ENCODE measurements at places on chromosomes 6 and 20.

DNA sequence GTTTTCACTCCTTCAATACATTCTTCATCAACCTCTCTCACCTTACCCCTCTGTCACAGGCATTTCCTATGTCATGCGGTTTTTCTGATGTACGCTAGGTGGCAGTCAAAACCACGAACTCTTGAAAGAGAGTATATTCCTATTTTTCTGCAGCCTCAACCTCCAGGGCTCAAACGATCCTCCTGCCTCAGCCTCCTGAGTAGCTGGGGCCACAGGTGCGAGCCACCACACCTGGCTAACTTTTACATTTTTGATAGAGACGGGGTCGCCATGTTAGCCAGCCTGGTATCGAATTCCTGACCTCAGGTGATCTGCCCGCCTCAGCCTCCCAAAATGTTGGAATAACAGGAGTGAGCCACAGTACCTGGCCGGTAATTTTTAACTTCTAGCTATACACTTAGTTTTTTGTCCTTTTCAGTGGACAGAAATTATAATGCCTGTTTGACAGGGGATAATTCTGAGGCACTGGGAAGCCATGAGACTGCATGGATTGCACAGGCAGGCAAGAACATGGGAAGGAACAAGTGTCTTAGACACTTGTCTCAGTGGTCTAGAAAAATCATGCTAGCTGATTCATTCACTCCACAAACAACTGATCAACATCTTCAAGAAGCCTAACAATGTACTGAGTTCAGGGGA lies 22.5 kb upstream of the HFE start:
- DNase-seq: peak; percentile 35

DNA sequence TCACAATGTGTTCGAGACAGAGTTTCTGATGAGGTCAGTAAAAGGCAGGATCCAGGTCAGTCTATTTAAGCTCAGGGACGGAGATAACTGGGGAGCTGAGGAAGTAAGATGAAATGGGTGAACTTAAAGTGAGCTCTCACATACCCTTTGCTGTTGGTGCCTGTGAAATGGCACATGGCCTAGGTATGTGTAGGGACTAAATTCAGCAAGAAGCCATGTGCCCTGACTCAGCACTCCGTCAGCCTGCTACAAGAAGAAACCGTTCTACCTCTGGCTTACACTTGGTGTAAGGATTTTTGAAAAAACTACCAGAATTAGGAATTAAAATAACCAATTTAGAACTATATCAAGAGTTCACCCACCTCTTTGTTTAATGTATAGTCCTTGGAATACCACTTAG lies 41.1 kb upstream of the TRDN start:
- no peak for DNase-seq

DNA sequence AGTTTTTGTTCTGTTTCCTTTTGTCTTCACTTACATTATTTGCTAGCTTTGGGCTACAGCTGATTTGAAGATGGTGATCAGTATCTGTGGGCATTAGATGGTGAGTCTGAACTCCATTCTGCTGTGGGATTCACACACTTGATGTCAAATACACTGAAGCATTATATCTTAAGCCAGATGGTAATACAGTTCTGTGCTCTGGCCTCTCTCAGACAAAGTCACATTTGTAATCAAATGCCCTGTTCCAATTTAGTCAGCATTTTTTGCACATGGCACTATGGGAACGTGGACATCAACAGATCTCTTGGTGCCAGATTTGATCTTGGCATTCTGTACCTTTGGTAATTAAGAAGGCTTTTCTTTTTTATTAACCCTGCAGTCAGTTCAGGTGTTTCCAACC lies 56.0 kb downstream of the SASH1 start:
- DNase-seq: no peak

- DNase-seq: no peak
Measured at GRCh38 chr6:44234101-44235025, 11.0 kb downstream of the SLC29A1 start.

DNA sequence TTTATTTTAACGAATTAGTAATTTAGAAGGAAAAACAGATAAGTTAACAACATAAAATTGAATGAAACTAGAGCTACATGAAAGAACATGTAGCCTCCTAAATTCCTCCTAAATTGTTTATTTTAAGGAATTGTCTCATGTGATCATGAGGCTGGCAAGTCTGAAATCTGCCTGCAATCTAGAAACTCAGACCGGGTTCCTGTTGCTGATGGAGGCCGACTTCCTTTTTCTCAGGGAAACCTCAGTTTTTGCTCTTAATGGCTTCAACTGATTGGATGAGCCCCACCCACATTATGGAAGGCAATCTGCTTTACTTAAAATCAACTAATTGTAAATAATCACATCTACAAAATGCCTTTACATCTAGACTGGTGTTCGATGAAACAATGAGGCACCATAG lies 267.6 kb upstream of the PRND start:
- no peak for DNase-seq

All from NCI-H1930 (cell line).